Effector CD8-positive, alpha-beta T cell (primary cell): ENCODE measurements at places on chromosomes 5 and 9.

DNA sequence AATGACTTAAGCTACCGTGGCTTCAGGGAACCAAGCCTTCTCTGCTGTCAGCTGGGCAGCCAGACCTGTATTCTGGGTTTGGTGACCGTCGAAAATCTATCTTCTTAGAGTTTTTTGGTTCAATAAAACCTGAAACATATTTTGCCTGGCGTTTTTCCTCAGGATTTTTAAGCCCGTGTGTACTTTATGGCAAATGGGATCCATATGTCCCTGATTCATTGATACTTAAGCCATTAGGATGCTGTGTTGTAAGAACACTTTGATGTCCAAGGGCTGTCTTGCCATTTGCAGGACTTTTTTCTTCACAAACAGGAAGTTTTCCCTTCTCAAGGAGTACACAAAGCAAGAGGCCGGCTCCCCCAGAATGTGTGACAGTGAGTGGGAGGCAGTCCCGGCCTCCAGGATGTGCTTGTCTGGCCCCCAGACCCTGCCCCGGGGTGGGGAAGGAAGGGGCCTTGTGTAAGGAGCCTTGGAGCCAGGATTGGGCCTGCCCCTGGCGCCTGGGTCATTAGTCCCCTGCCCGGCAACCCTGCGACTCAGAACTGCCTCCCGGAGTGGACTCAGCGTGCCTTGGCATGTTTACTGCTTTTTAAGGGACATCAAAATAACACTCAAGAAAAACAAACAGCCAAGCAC, 83.4 kb upstream of the SMIM23 start:
- DNase-seq = no peak

DNA sequence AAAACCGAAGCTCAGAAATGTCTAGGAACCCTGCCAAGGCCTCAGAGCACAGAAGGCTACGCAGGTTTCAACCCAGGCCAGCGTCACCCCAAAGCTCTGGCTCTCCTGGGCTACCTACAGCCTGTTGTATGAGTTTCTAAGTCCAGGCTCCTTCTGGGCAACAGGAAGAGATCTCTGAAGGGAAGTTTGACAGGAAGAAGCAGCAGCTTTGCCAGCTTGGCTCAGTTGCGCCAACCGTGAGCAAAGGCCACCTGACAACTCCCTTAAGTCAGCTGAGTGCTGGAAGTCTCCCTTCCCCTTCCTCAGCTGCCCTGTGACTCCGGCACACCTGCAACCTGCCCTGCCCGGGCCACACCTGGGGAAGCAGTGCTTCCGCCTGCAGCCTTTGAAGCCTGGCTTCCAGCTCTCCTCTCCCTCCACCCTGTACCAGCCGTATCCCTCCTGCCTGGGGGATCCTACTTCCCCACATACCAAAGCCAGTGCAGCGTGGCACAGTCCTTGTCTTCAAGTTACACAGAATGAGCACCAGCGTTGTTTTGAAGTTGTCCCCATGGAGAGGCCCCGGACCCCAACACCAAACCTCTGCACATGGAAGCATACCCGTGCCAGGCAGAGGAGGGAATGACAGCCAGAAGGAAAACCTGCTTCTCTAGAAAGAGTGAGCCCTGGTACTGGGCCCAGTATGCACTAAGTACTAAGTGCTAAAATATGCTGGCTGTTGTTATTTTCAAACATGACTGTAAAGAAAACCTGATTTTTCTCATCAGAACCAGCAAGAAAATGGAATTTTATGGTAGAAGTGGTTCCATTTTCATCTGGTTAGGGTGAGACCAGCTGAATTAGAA, 36.5 kb downstream of the SHB start:
- no peak for DNase-seq

DNA sequence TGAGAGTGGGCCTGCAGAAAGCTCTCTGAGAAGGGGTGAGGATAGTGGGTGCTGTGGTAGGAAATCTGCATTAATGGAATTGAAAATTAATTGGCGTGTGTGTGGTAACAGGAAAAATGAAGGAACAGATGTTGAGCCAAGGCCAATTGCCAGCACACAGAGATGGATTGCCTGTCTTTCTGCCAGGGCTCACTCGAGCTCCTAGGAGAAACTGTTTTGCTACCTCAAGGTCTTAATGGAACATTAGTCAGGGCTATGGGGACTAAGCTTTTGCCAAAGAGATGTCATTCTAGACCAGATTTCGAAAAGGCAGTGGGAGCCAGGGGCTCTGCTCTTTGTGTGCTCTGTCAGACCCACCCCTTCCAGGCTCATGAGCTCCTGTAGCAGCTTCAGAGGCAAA, 124.0 kb upstream of the EFNA5 start:
- DNase-seq = no peak

GRCh38 chr9:136093346-136093986, 1.6 kb downstream of the NACC2 start:
- no peak for DNase-seq

DNA sequence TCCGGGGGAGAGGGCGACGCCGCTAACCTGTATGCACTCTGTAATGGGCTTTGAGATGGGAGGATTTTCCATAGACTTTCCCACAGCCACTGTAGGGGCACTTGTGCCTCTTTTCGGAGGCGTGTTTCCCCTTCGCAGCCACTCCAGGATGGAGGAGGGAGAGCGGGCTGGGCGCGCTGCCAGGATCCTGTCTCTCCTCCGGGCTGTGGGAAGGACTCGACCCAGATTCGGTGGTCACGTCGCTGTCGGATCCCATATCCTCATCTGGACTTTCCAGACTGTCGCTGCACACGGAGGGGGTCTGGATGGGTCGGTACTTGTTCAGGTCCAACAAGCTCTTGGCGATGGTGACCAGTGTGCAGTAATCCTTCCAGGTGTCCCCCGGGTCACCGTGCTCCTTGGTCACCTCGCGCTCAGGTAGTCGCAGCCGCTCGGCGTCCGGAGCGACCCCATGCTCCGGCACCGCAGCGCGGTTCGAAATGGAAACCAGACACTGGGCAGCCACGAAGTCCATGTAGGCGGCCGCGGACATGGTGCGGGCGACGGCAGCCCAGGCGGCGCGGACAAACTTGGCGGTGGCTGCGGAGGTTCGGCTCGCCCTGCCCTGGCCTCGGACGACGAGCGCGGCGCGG, 1.5 kb downstream of the KLF9 start:
- peak; percentile 26 for DNase-seq

DNA sequence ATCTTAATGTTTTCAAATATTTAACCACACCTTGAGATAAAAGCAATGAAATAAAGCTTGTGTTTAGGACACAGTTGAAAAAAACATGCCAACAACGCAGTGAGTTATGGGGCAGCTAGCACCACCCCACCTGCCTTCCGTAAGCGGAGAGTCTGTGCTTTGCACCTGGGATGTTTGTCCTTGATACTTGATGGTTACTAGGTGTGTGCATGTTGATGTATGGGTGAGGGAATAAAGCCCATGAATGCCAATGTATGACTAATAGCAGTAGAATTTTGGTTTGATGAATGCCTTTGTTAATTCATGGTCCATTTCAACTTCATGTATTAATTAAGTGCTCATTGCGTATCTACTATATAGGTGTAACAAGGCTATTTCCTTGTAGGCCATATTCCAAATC, 74.0 kb downstream of the PCSK5 start:
- no peak for DNase-seq

- peak; percentile 64 for DNase-seq
Observed at GRCh38 chr9:94065535-94065961, 18.7 kb upstream of the PTPDC1 start.

DNA sequence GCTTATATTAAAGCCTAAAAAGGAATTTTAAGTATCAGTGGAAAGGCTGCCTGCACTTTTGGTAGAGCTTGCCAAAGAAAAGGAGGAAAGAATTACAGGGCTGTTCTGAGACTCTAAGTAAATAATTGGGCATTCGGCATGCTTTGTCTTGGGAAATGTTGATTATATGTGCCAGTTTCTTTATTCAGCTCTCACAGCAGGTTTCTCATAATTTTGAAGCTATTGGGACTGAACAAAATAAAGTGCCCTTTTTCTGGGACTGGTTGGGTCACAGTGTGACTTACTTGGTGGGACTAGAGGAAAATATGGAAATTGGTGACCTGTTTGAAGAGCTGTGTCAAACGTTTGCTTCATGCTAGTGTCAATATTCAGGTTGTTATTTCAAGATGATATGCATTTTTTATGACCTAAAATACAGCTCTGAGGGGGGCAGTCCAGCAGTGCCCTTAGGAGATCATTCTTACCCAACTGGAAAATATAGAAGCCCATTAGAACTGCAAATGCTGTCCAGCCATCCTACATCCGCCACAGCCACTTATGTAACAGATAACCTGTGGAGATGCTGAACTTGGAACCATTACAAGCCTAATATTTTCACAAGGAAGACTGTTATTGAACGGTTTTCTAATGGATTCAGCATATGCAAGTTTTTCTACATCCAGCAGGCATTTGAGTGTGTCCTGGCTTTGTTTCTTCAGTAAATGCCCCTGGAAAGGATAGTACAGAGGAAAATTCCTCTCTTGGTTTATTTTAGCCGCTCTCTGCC, 122.4 kb downstream of the SNCAIP start:
- DNase-seq = no peak

GRCh38 chr5:66337626-66338226, 193.6 kb downstream of the SREK1 start:
- DNase-seq = no peak

DNA sequence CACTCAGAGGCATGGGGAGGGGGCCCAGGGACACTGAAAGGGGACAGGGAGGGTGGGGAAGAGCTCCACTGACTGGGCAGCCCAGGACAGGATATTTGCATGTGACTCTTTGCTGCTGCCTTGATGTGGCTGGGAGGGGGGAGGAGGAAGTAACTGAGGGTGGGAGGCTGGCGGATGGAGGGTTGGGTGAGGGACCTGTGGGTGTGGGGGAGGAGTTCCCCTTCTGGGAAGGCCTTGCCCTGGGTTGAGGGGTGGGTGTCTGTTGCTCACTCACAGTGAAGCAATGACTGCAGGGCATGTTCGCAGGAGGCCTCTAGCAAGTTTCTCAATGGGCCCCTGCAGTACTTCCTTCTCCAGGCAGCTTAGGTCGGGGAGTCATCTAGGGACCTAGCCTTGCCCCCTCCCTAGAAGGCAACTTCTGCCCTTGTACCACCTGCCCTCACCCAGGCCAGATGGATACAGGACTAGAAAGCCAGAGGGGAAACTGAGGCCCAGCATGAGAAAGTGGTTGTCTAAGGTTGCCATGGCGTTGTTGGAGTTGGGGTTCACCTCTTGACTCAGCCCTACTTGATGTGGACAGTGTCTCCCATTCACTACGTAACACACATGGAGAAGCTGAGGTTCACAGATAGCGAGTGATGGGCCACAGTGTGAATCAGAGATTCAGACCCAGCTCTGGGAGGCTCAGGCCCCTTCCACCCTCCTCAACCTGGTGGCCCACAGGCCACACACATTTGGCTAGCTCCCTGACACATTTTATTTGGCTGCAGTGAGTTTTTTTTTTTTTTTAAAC, 3.0 kb downstream of the GRK6 start:
- DNase-seq = peak; percentile 62

DNA sequence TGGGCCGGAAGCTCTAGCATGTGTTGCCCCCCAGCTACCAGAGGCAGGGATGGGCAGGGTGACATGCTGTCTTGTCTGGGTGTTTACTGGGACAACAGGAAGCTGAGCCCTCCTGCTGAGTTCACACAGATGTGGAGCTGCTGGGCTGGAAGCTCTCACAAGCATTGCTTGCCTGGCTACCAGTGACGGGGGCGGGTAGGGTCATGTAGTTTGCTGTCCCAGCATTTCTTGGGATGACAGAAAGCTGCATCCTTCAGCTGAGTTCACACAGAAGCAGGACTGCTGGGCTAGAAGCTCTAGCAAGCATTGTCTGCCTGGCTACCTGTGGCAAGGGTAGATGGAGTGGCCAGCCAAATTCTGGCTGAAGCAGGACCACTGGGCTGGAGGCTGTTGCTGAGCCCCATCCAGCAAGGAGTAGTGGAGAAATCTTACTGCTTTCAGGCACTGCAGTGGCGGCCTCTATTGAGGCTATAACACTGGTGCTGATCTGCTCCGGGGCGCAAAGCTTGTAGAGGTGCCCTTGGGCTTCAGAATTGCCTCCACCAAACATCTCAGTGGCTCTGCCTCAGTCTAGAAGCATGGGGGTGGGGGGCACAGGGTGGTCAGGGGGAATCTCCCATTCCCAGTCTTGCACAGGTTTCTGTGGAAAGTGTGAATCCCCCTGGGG, 25.1 kb downstream of the POLK start:
- no peak for DNase-seq

DNA sequence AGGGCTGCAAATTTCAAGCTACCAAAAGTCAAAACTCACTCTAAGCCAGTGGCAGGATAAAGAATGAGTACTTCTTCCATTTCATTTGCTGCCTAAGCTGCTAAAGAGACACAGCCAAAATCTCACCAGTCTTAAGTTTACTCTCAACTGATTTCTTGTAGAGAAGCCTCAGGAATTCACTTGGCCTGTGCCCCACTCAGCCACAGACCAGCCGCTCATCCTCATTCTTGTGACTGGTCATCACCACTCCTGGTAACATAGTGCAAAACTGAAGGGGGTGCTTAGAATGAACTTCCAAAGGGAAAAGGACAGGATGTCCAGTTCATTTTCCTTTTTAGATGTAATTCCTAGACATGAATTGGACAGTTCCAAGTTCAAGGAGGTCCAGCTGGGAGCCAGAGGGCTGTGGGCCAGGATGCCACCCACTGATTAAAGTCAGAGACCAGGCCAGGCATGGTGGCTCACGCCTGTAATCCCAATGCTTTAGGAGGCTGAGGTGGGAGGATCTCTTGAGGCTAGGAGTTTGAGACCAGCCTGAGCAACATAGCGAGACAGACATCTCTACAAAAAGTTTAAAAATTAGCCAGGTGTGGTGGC, 72.7 kb upstream of the RANBP3L start:
- no peak for DNase-seq

DNA sequence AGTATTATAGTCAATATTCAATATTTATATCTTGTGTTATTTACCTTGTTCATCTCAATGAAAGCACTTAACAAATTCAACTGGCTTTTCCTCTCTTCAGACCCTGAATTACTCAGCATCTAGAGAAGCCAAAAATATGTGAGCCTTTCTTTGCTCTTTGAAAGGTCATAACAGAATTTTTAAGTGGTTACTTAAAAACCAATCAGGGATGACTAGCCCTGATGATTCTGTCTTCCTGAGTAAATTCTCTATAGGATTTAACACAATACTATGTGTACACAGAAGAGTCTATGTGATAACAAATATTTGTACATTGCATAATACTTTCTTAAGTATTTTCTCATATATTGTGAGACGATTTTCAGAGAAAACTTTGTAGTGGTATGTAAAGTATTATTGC, 546.3 kb downstream of the MAT2B start:
- no peak for DNase-seq

DNA sequence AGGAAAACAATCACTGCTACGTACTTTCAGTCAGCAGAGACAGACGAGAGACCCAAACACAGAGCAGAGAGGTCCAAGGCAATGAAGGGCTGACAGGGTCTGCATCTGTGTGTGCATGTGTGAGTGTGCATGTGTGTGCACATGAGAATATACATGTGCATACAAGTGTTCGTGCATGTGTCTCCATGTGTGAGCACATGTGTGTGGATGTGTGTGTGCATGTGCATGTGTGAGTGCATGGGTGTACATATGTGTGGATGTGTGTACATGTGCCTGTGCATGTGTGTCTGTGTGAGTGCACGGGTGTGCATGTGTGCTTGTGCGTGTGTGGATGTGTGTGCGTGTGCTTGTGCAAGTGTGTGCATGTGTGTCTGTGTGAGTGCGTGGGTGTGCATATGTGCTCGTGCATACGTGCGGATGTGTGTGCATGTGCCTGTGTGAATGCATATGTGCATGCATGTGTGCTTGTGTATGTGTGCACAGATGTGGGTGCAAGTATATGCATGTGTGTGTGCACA, 82.3 kb downstream of the OLFM1 start:
- no peak for DNase-seq

- DNase-seq = no peak
Observed at GRCh38 chr9:91720313-91720712, 229.7 kb downstream of the ROR2 start.
